ENCODE measurements at places on chromosomes 4 and X. TPM values are rescaled to one million over a fixed set of nuclear protein-coding genes. Genes with fewer than 3 reads are reported as not detected.
A peak's percentile ranks its signal among the peaks of the same experiment; 100 is the strongest.

GRCh38 chr4:53538756-53539155 is 52.5 kb downstream of the LNX1 start:
- no peak for DNase-seq

DNA sequence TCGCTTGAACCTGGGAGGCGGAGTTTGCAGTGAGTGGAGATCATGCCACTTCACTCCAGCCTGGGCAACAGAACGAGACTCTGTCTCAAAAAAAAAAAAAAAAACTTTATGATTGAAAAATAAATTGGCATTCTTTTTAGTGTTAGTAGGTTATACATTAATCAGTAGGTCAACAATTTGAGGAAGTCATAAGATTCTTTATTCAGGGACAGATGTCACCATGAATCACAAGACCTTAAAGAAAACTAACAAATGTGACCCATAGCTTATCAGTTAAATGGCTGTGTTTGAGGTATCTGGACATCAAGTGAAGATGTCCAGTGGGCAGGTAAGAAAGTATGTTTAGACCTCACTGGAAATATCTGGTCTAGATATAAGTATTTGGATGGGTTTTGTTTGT is 9.3 kb upstream of the PRMT9 start:
- no peak for DNase-seq

DNA sequence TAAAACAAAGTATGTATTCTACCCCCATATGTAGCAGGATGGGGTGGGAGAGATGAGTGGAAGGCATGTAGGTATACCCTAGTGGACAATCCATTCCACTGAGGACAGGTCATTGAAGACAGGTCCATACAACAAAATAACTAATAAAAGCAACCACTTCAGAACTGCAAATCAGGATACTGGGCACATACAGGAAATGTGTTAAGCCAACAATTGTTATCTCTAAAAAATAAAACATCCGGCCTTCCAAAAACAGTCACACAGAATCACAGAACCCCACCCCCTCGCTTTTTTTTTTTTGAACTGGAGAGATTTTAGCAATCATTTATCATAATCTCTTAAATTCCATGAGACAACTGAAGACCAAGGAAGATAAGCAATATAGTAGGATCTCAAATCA is 112.9 kb downstream of the FRYL start:
- no peak for DNase-seq

GRCh38 chr4:164779811-164780216 is 25.9 kb downstream of the SMIM31 start:
- DNase-seq, result no peak

DNA sequence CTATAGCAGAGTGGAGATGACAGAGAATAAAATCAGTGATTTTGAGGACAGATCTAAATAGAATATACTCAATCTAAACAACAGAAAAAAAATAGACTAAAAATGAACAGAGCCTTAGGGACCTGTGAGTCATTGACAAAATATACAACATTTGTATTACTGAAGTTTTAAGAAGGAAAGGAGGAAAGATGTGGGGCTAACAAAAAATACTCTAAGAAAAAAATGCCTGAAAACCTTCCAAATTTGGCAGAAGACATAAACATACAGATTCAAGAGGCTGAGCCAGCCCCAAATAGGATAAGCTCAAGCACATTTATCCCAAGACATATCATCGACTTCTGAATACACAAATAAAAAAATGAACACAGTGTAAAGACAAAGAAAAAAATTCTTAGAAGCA is 123.6 kb upstream of the INTU start:
- no peak for DNase-seq

The SATL1 gene
- 0.72 TPM for total RNA-seq

GRCh38 chrX:54509400-54509799 is 13.4 kb upstream of the FGD1 start:
- DNase-seq, result no peak

The SPANXD gene
- total RNA-seq, result 0.82 TPM

DNA sequence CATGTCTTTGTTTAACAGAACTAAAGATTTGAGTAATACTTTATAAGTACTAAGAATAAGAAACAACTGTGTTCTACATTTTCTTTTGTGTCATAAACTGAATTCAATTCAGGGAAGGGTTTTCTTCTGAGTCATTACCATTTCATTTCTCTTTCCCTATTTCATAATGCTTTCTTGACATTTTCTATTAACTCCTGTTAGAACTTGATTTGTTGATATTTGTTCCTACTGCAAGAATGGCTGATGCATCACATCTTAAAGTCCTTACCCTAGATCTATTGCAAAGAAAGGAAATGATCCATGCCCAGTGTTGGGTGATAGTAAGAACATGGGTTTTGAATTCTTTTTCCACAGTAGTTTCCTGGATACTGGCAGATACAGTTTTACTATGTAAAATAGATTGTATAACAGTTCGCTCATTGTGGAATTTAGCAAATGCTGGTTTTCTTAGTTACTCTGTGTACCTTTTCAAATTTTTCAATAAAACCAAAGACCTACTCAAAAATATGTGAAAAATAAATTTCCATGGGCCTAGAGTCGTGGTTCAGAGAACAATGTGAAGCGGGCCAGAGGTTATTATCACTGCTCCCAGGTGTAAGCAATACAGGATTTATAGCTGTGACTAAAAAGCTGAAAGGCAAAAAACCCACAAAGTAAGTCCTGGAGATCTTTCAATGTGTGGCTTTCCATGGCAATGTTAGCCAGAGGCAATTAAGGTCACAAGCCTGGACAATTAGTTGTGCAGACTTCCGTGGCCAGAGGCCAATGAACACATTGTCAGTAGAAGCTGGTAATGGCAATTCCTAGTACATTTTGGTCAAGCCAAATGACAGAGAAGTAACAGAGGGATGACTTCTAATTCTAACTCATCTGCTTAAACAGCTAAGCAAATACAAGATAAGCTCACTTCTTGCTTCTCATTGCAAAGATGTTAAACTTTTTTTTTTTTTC is 127.3 kb upstream of the FAT4 start:
- no peak for DNase-seq

- no peak for DNase-seq
Observed at GRCh38 chrX:21658152-21658737, at the start of gene KLHL34. Gene KLHL34 (minus strand): TSS chrX:21658330. CDS start chrX:21657788, 542 bp downstream.

The PTTG2 gene
- total RNA-seq, result not detected

- DNase-seq, result no peak
Observed at GRCh38 chrX:120446498-120446897, 22.6 kb downstream of the LAMP2 start.

DNA sequence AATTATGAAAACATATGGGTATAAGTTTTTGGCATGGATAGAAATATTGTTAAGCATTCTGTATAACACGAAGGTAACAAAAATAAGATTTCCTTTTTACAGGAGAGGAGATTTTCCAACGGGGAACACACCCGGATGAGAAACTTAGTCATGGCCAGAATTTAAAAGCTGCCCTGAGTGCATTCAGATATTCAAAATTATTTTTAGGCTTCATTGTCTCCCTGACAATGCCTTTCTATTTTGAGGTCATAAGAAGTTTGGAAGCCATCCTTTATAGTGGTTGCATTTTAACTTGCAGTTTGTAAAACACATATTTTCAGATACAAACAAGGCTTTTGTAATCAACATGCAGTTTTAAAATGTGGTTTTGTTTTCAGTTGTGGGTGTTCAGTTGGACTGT is 357.5 kb upstream of the FAM47C start:
- no peak for DNase-seq

DNA sequence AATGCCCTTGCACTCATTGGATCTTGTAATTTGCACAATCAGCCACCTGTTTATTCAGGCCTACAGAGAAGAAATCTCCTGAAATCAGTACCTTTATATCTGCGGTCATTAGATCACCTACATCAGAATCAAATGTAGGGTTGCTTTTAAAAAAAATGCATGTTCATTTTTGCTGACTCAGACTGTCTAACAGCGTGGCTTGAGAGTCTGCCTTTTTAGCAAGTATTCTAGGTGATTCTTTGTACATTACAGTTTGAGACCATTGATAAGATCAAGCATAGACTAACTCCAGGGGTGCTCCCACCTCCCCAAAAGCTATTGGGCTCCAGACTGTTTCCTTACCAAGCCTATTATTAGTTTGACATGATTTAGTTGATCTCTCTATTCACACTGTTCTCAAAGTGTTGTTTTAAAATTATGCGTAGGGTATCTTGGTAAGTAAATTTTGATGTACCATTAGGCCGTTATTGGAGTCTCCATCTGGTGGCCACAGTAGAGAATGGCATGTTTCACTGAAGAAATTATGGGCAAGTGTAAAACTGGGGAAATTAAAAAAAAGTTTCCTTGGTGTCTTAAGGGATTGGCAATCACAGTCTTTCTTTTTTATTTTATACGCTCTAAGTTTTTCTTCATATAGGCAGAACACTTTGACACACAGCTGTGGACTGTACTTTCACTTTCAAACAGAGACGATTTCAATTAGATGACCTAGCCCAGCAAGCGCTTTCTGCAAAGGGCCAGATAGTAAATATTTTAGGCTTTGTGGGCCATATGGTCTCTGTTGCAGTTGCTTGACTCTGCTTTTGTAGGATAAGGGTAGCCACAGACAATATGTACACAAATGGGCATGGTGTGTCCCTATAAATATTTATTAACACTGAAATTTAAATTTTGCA is 33.7 kb upstream of the MSL3 start:
- DNase-seq, result no peak

DNA sequence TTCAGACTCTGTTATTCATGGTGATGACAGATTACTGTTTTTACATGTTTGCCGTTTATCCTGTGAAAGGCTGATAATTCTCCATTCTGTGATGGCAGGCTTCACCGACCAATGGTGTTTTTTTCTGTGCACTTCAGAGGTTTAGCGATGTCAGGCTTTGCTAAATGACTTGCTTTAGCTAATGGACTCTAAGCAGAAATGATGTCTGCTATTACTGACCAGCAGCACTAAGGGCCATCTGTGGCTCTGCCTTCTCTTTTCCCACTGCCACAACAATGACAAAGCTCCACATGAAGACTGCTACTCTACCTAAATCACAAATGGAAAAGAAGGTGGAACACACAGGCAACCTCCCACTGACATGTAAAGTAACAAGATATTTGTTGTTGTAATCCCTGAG is 68.4 kb upstream of the ALB start:
- no peak for DNase-seq

DNA sequence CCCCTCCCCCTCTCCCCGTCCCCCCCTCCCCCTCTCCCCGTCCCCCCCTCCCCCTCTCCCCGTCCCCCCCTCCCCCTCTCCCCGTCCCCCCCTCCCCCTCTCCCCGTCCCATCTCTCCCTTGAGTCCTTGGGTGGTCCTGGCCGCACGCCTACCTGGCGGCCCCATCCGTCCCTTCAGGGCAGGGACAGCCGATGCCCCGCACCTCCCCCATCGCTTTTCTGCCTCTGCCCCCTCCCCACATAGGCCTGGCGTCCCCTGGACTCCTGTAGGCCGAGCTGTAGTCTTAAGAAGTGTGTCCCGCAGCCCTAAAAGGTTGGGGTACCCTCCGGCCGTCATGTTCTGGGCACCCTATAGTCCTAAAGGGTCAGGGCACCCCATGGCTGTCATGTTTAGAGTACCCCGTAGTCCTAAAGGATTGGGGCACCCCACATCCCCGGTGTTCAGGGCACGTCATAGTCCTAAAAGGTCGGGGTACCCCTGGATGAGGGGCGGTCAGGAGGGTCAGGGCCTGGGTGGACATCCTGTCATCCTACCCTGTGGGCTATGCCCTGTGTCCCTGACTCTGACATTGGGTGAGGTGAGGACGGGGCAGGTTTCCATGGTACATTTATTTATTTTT is 10.8 kb upstream of the GTPBP6 start:
- no peak for DNase-seq

GRCh38 chr4:96102541-96103026 is 262.7 kb downstream of the PDHA2 start:
- DNase-seq, result no peak

The GNRHR gene
- total RNA-seq, result not detected

GRCh38 chr4:112284662-112285411 is 867 bp downstream of the TIFA start:
- DNase-seq, result no peak

DNA sequence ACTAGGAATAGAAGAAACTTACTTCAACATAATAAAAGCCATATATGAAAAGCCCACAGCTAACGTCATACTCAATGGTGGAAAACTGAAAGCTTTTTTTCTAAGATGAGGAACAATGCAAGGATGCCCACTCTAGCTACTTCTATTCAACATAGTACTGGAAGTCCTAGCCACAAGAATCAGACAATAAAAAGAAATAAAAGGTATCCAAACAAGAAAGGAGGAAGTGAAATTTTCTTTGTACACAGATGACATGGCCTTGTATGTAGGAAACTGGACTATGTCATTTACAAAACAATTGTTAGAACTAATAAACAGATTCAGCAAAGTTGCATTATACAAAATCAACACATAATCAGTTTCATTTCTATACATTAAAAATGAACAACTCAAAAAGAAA is 25.5 kb upstream of the NXT2 start:
- DNase-seq, result no peak

The NXF2 gene
- total RNA-seq, result not detected

- DNase-seq, result peak; percentile 75
Observed at GRCh38 chr4:41360214-41360920, 103.6 kb downstream of the UCHL1 start.

The CYBB gene
- total RNA-seq, result 0.38 TPM

GRCh38 chr4:161320377-161320776 is 843.4 kb downstream of the FSTL5 start:
- DNase-seq, result no peak

The NLGN3 gene
- 3.5 TPM for total RNA-seq

The CYTL1 gene
- total RNA-seq, result 13.9 TPM

DNA sequence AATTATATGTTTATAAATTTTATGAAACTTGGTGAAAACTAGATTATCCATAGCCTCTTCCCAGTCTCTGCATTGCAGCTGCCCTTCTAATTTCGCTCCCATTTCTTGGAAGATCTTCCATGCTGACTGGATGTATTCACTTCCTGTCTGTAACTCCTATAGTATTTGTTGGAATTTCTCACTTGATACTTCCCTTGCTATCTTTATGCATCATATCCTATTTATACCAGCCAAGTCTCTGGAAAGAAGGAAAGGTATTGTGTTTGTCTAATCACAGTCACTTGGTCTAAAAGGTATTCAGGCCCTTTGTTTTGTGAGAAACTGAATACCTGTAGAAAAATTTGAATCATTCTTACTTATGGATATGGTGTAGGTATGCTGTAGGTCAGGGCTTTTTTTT is 870.9 kb upstream of the FRG1 start:
- DNase-seq, result no peak

The DCAF12L1 gene
- 0.11 TPM for total RNA-seq
